ELR (cell line): ENCODE measurements at places on chromosomes 7 and 10.

DNA sequence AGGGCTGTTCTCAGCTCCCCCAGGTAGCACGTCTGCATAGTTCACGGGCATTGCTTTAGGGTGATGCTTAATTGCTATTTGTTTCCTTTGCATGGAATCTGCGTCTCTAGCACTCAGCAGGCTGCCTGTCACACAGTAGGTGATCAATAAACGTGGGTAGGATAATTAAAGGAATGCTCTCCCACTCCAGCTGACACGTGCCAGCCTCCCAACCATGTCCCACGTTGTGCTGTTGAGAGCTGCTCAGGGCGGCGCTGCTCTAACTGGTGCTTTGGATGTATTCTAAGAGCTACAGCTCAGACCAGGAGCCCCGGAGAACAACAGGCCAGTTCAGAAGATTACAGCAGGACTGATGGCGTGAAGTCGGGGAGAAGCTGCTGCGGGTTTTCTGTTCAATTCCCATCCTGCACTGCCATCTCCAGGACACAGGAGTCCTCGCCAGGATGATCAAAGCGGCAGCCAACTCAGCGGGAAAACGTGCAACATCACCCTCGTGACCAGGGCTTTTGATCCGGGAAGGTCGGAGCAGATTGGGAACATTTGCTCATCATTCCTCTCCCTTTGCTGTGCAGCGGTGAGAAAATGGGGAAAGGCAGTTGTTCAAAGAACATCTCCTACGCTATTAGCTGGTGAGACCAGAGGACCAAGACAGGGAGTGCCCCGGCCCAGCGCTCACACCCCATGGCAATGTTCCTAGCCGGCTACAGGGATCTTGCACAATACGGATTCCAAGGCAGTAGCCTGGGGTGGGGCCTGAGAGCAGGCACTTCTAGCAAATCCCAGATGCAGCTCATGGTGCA is 50.5 kb upstream of the FOXK1 start:
- peak; percentile 87 for DNase-seq

DNA sequence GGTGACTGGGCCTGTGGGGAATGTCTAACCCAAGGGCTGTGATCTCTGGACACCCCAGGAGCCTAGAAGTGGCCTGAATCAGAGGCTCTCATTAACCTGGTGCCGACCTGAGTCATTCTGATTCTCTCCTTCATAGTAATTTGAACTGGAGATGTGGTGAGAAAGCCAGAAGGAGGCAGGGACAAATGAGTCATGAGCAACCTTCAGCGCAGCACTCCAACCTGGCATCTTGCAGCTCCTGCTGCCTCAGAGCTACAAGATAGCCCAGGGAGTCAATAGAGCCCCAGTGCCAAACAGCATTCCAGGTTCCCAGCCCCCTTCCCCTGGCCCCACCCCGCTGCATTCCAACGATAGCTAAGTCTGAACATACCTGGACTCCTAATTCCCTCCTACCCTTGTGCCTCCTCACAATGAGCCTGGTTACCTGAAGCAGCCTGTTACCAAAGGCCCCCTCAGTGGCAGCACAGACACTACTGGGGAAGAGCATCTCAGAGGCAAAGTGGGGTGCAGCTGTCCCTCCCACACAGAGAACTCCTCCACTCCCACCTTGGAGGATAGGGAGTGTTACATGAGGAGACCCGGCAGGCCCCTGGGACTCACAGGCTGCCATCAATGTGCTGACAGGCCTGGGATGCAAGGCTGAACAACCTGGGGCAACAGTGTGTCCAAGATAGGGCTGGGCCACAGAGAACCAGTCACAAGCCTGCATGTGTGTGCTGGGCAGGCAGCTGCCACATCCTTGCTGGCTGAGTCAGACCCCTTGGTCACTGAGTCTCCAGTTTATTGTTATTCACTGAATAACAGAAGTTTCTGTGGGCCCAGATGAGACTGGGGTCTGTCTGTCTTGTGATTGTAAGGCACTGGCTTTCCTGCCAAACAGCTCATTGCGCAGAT is 76.8 kb upstream of the LEP start:
- peak; percentile 89 for DNase-seq

DNA sequence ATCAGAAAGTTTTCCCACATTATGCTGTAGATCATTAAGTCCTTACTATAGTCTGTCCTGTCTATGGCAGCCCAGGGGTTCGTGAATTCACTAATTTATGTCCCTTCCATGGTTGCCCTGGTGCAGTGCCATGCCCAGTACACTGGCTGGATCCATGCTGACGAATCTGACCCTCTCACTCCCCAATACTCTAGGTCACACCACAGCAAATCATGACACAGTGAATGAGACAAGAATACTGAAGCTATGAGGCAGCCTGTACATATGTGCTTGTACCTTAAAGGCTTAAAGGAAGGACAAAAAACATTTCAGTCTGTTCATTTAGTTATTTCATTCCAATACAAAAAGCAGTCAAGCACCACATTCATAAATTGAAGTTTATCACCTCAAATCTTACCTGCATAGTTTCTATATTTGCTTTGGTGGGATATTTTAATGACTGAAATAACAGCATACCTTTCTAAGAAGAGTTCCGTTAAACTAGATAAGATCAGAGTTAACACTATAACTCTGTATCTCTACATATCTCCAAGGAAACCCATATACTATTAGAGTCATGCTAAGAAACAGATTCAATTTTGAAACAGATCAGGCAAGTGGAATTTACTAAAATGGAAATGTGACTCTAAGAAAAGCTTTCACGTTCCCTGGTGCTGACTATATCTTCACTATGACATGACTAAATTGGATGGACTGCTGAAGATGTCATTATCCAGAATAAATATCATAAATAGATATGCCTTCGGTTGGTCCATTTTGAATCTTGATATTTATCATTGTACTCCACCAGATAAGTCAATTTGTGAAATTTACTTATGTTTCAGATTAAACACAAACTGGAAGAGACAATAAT is 36.7 kb downstream of the OSBPL3 start:
- DNase-seq, result peak; percentile 55

DNA sequence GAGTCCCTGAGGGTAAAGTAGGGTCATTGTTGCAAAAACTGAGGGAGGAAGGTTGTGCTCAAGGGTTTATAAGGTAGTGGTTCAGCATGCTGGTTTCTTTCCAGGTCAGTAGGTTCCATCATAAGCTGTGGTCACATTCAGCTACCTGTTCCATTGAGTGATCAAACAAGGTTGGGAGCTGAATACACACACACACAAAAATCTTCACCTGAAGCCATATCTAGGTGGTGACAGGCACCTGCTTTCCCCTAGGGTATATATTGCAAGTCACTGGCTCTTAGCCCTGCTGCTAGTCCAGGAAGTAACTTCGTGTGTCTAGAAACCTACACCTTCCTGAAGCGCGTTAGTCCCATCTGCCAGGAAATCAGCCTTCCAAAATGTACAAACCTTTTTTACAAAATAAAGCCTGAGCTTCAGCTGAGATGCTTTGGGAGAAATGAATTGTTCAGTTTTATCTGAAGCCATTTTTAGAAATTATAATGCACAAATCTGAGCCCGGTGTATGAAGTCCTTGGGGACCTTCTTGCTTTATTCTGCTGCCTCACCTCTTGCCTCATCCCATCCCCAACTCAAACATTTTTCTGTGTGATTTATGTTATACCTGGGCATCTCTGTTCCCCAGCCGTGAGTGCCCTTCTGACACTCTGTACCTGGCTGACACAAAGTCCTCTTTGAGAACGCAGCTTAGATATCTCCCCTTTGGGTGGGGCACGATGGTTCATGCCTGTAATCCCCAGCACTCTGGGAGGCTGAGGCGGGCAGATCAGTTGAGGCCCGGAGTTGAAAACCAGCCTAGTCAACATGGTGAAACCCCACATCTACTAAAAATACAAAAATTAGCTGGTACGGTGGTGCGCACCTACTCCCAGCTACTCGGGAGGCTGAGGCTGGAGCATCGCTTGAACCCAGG is 10.6 kb upstream of the LAMTOR4 start:
- no peak for DNase-seq

DNA sequence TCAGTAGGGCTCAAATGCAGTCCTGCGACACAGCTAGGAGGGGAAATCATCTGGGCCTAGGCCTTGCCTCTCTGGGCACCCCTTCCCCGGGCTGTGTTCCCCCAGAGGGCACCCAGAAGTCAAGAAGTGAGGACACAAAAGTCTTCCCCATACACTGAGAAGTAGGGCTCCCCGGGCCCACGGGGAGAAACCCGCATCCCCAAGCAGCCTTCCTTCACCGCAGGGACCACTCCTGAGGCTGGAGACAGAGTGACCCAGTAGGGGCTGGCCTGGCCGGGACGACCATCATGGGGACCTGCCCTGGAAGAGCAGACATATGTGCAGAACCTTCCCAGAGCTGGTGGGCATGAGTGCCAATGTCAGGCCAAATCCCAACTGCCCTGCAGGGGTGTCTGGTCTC is 163.5 kb downstream of the GFRA1 start:
- DNase-seq, result no peak

- DNase-seq, result no peak
Measured at GRCh38 chr7:129238546-129238945, 13.7 kb downstream of the AHCYL2 start.

DNA sequence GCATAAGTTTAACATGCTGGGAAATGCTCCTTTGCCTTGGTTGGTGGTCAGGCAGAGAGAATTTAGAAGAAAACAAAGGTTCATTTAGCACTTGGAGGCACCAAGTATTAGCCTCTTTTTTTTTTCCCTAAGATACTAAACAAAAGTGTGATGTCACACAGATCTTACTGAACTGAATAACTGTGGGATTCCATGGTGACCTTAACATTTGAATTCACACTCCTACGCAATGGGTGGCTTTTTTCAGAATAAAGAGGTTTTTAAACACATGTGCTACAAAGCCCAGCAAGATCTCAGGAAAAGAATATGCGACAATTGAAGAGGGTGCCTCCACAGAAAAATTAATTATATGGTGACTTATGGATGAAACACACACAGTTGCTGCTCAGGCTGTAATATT is 133.4 kb upstream of the ABCB5 start:
- DNase-seq, result no peak

GRCh38 chr10:88190540-88191235 is 327.3 kb downstream of the PTEN start:
- no peak for DNase-seq

DNA sequence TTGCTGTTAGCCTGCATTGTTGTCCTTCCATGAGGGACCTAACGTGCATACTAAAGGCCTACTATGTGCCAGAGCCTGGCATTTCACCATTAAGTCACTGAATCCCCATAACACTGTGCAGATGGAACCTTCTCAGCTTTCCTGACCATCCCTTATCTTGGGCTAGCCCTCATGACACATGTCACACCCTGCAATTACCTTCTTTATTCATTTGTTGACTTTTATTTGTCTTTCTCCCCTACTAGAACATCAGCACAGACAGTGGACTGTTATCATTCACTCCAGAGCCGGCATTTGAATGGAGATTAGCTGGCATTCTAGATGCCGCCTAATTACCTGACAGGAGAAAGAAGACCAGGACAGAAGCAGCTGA is 471.1 kb upstream of the GALNT17 start:
- no peak for DNase-seq

GRCh38 chr7:88344956-88345832 is 38.5 kb upstream of the STEAP4 start:
- DNase-seq, result peak; percentile 5

DNA sequence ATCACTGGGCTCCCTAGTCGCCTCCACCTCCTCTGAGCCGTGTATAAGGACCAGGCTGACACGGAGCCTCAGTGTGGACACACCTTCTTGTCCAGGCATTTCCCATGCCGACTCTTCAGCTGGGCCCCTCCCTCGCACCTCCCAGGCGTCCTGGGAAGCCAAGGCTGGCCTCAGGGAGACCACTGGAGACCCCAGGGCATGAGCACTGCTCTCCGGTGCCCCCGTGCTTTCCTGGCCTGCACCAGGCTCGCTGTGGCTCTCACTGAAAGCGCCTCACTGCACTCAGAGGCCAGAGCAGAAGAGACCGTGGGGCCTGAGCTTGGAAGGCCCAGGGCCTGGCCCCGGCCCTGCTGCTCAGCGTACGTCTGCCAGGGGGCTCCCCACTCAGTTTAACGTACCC is 31.4 kb downstream of the LRRC27 start:
- DNase-seq, result no peak

- peak; percentile 64 for DNase-seq
Measured at GRCh38 chr7:26648554-26648953, 215.8 kb downstream of the SKAP2 start.

GRCh38 chr10:78332012-78332411 is 298.3 kb downstream of the RPS24 start:
- no peak for DNase-seq

DNA sequence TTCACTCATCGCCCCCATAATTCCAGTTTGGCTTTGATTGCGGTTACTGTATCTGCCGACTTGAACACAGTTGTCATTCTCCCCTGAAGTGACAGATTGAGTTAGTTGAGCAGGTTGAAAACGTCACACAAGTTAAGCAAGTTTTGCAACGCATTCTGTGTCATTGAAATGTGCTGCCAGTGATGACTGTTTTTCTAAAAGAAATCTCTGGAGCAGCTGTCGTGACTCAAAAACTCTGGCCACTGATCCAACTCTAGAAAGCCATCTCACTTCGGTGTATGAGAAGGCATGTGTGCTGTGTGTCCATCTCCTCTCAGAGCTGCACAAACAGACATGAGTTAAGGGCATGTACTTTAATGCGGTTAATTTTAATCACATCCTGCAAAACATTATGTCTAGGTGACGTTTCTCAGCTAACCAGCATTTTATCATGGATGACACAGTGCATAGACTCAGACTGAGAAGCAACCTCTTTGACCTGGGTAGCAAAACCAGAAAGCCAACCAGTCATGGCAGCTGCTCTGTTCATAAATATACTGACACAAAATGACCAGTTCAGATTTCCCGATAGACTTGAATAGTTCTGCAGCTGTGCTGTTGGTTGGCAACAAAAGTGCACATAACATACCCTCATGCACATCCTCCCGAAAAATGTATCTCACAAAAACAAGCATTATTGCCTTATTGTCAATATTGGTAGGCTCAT is 69.3 kb downstream of the CSTF2T start:
- DNase-seq, result no peak

GRCh38 chr10:70424320-70424719 is 17.2 kb downstream of the NODAL start:
- no peak for DNase-seq

GRCh38 chr7:44794331-44794730 is 2.1 kb upstream of the PPIA start:
- no peak for DNase-seq

DNA sequence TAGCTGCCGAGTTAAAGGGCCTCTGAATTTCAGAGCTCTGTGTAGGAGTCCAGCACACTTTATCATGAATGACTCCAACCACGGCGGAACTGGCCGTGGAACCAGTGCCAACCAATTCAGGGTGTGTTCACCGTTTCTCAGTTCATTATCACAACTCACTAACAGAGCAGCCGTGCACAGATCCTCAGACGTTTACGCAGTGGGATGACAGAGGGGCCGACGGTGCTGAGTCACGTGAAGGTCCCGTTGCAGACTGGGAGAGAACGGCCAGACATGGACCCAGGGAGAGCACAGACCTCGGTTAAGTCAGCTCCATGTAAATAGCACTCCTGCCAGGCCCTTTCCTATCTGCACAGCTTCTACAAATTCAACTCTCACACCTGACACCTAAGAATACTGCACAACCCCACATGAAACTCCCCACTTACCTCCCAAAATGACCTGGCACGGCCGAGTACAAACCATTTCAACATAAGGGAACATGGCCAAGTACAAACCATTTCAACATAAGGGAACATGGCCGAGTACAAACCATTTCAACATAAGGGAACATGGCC is 95.5 kb downstream of the DIP2C start:
- DNase-seq, result no peak

- peak; percentile 61 for DNase-seq
Measured at GRCh38 chr7:15922002-15922401, 235.5 kb upstream of the MEOX2 start.
